ENCODE measurements at places on chromosomes 6 and 20.

GRCh38 chr20:20267685-20268370 lies 100.1 kb upstream of the INSM1 start:
- peak; percentile 92 for DNase-seq

- no peak for DNase-seq
These were observed 54.0 kb upstream of the IPCEF1 start for GRCh38 chr6:154410619-154411072.

- peak; percentile 7 for DNase-seq
These were observed 4.6 kb downstream of the EMILIN3 start for GRCh38 chr20:41361757-41362747.

GRCh38 chr6:28078050-28078449 lies 2.3 kb upstream of the ZNF165 start:
- DNase-seq: no peak

GRCh38 chr6:117272891-117273290 lies 7.5 kb downstream of the VGLL2 start:
- no peak for DNase-seq

DNA sequence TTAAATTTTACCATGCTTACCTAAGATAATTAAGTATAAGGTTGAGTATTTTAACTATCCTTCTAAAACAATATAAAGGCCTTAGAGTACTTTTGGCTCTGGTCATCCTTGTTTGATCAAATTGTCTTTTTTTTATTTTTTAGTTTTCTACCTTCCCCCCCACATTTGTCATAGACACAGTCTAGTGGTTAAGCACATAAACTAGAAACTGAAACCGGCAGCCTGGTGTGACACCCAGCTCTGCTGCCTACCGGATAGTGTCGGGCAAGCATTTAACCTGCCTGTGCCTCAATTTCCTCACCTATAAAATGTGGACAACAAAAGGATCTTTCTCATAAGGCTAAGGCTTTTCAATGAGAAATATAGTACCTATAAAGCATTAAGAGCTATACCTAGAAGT lies 21.6 kb upstream of the TULP4 start:
- no peak for DNase-seq

GRCh38 chr20:15917283-15917682 lies 656.0 kb downstream of the KIF16B start:
- DNase-seq: no peak

DNA sequence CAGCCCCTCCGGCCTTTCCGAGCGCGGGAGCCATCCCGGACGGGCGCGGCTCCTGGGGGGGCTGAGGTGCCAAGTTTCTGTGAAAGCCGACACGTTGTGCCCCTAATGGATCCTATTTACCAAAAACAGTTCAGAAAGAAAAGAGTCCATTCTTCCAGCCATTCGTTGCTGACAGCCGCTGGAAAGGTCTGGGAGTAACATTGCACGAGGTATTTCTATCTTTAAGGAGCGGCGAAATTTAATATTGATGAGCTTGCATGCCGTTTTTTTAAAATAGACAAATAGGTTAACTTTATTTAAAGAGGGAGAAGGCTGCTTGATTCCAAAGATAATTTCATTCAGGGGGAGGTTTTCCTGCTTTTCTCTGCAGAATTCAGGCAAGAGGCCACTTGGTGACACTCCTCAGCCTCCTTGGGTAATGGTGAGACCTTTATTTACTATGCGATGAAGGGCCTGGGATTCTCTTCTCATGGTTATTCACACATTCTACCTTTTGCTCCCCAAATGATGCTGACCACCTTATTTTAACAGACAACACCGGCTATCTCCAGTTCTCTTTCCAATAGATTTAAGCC lies 988 bp downstream of the TIAM2 start:
- no peak for DNase-seq

GRCh38 chr6:140809694-140810101 lies 1323.0 kb upstream of the GJE1 start:
- no peak for DNase-seq

DNA sequence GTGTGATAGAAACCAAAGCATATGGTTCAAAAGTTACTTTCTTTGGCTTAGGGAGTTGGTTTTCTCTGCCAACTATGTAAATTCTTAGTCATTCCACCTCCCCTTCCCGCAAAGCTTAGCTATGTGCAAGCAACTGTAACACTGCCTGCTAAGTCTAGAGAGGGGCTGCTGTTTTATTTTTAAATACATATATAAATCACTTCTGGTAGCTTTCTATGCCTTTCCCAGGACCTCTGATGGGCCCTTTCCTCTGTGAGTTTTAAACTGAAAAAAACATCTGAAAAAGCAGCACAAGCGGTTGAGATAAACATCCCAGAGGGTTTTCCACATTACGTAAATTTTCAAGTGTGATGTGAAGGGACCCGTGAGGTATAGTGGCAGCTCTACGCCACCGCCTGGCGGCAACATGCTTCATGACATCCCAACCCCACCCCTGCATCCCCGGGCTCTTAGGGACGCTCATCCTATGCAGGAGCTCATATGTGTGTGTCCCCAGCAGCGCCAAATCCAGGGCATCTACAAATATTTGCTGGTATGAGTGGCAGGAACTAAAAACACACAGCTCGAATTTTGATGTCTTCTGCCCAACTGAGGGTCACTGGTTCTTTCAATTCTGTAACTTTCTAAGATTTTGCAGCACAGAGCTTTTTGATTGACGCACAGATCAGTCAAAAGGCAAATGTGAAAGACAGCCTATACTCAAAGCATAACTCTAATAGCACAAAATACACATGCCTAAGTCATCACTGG lies 12.7 kb downstream of the SAYSD1 start:
- DNase-seq: no peak

DNA sequence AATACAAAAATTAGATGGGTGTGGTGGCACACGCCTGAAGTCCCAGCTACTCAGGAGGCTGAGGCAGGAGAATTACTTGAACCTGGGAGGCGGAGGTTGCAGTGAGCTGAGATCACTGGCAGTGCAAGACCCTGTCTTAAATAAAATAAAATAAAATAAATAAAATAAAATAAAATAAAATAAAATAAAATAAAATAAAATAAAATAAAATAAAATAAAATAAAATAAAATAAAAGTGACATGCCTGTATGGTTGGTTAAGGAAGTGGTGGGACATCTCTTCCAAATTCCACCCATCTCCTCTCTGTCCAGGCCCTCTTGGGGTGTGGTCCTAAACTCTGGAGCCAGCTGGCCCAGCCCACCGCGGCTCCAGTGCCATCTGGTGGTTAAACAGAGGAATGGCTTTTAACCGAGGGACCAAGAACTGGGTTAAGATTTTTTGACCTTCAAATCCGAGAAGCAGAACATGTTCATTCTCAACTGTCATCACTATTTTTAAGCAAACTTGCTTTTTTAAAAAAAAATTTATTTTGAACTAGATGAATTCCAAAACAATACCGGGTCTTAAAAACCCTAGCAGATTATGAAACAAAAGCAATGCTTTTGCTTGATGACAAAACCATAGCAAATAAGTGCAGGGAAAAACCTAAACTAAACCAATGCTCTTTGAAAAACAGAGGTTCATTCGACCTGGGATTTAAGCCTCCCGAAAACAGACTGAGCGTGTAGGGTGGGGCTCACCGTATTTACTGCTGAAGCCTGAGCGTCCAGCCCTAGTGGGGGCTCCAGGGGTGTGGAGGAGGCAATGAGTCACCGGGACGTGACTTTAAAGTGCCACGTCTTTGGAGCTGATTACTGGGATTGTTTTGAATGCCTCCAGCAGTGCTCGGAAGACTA lies 68.8 kb downstream of the CDC5L start:
- peak; percentile 23 for DNase-seq

DNA sequence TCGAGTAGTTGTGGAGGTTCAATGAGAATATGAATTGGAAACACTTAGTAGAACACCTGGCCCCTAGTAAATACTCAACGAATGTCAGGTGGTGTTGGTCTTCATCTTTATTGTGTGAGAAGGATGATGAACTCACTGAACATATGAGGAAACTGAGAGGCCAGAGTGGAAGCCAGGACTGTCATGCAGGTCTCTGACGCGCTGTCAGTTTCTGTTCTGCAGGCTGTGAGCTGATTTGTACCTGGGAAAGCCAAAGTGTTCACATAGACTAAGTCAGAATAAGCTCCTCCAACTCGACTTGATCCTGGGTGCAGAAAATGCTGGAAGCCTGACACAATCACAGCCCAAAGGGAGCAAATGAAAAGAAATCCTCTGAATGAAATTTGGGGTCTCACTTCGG lies 222.2 kb downstream of the LY86 start:
- DNase-seq: no peak

GRCh38 chr20:31989030-31989645 lies 21.1 kb upstream of the CCM2L start:
- no peak for DNase-seq

- DNase-seq: no peak
These were observed 27.1 kb downstream of the TASP1 start for GRCh38 chr20:13611611-13612125.

GRCh38 chr6:122886481-122886880 lies 97.4 kb downstream of the SMPDL3A start:
- no peak for DNase-seq

DNA sequence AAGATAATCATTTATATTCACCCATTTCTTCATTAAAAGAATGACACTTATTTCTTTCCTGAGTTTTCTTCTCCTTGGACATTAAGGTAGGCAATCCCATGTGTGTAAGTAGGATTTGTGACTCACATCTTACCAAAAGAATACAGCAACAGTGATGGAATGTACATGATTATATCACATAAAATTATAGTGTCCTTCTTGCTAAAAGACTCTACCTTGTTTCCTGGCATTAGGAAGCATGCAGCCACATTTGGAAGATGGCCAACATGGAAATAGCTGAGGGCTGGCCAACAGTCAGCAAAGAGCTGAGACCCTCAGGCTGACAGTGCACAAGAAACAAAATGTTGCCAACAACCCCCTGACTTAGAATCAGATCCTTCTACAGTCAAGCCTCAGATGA lies 327.9 kb upstream of the MARCKS start:
- DNase-seq: no peak

DNA sequence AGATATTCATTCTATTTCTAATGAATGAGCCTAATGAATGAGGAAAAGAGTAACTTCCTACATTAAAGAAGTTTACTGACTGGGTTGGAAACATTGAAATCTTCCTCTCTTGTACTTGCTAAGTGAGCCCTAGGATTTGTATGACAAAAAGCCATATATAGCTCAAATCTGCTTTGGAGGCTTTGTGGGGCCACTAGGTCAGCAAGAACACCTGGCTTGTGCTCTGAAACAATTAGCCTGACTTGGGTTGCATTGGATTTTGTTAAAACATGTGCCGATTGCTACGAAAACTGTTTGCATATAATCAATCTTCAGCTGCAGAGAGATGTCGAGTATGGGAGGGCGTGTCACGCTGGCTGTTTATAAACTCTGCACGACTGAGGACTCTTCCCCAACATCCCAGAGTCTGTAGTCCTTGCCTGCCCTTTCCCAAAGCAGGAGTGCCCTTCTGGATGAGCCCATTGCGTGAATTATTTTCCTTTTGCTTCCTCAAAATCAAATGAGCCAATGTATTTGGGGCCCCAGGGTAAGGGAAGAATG lies 684.8 kb downstream of the DHX35 start:
- DNase-seq: no peak

GRCh38 chr6:160756021-160756420 lies 54.0 kb downstream of the PLG start:
- no peak for DNase-seq

DNA sequence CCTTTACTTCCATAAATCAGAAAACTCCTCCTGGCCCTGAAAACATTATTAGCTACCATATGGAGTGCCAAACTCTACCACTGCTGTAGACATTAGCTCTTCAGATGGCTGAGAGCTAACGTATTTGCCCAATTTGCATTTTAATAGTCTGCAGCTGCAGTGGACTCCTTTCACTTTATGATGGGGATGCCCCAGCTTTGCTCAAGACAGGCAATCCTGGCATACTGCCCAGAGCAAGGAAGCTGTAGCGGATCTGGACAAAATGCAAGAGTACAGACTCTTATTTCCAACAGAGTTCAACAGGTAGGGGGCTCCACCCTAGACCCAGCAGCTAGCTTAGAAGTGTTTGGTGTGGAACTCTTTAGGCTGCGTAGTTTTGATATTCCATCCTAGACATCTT lies 246.7 kb downstream of the FOXC1 start:
- DNase-seq: peak; percentile 58

DNA sequence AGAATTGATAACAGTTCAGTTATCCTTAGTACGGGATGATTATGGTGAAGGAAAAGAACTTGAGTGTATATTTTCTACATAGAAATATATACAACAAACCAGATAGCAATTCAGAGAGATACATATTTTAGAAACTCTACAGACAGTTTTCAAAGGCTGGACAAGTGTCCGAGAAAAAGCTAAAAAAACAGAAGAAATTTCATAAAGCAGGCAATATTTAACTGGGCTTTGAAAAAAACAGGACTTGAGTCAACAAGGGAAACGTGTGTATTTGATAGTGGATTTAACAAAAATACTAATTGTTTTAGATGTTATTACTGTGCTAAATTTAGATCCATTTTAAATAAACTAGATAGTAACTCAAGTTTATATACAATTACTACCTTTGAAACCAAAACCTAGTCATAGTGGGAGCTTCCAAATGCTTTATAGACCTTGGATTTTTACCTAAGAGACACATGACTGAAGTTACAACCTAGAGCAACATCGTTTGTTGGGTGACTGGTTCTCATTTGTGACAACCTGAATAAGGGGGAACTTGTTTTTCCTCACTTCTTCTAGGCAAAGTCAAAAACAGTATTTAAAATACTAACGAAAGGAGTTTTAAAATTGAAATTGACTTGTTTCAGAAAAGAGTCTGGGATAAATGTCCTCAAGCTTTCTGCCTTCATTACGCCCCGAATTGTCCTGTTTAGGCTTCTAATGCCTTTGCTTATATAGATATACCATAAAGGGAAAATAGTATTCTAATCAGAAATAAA lies 116.7 kb upstream of the PRSS16 start:
- no peak for DNase-seq

- DNase-seq: no peak
These were observed 19.8 kb downstream of the COL20A1 start for GRCh38 chr20:63312690-63313348.

DNA sequence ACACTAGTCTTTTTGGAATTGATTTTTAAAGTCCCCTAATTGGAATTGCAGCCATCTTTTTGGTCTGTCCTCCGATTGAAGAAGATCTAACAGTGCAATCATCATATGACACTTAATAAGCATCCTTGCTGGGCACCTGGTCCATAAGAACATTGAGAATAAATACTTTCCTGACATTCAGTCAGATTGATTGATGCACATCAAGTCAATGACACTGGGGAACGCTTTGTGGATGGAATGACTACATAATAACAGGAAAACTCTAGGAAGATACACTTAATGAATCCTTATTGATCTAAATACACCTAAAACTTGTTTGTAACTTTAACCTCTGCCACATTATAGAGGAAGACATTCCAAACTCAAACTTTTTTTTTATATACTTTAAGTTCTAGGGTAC lies 255.7 kb downstream of the PRKN start:
- no peak for DNase-seq

GRCh38 chr6:113923526-113923925 lies 47.4 kb downstream of the HDAC2 start:
- DNase-seq: no peak

DNA sequence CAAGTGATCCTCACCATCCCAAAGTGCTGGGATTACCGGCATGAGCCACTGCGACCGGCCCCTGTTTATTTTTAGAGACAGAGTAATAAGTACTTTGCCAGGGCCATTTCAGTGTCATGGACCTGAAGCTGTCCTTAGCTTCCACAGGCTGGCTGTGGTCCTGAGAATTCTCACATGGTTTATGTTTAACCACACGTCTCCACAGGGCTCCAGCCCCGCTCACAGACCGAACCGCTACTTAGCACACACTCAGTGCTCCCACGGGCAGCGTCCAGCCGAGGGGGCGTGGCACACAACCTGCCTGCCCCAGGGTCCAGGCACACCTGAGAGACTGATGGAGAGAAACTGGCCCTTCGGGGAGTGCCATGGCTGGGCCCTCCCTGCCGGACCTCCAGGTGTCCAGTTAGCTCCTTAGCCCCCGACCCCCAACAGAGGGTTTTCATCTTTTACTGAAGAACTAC lies 11.7 kb downstream of the ACSS1 start:
- no peak for DNase-seq
